ENCODE measurements at places on chromosomes 6 and 20.

DNA sequence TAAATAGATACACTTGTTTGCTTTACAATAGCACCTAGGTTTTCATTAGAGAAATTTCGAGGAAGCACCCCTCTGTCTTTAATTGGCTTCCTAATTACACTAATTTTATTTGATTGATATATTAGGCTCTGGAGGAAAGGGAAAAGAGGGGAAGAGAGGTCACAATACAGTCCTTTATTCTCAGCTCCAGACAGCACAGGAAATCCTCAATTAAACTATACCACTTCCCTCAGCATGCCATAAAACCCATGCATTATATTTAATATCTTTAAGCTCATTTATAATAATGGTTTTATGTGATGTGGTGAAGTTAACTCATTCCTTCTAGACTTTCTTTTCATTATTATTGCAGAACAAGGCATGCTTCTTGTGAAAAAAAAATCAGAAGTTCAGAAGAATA is 17.7 kb upstream of the PDE7B start:
- no peak overlapping the region for H3K4me3 ChIP-seq
- no peaks in the 10 kb centered on the region for H3K36me3 ChIP-seq
- H3K27me3 ChIP-seq, result no peaks in the 10 kb centered on the region
- H3K27ac ChIP-seq, result no peak overlapping the region
- no peak for DNase-seq
- no peaks in the 10 kb centered on the region for H3K4me1 ChIP-seq

GRCh38 chr6:97049253-97050011 is 124.9 kb downstream of the KLHL32 start:
- no peak for DNase-seq
- no peaks in the 10 kb centered on the region for H3K4me1 ChIP-seq
- H3K27ac ChIP-seq, result no peak overlapping the region
- H3K36me3 ChIP-seq, result no peaks in the 10 kb centered on the region

GRCh38 chr6:54072635-54073313 is 38.5 kb upstream of the MLIP start:
- no peaks in the 10 kb centered on the region for H3K36me3 ChIP-seq
- DNase-seq, result peak; percentile 18
- peak overlapping the region; percentile 46 for H3K27ac ChIP-seq
- H3K27me3 ChIP-seq, result no peaks in the 10 kb centered on the region
- H3K4me1 ChIP-seq, result peaks cover 78% of the 10 kb centered on the region

DNA sequence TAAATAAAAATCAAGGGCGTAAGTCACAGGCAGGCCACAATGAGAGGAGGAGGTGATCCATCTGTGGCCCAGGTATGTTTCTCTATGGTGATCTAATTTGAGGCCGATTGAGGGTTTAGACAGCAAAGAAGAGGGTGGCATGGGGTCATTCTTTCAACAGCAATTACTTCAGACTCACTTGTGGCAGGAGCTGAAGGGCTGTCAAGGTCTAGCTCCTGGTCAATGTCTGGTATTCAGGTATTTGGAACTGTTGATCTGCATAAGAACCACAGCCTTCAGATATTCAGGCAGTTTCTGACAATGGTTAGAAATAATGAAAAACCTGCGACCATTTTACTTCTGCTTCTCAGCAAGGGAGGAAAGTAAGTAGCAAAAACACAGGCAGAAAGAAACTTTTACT is 259.6 kb downstream of the FOXC1 start:
- no peak overlapping the region for H3K4me3 ChIP-seq
- H3K27me3 ChIP-seq, result peaks cover 46% of the 10 kb centered on the region
- no peak overlapping the region for H3K27ac ChIP-seq
- no peaks in the 10 kb centered on the region for H3K36me3 ChIP-seq

- H3K27me3 ChIP-seq, result no peaks in the 10 kb centered on the region
- no peak for DNase-seq
- no peak overlapping the region for H3K27ac ChIP-seq
- H3K4me1 ChIP-seq, result no peaks in the 10 kb centered on the region
Measured at GRCh38 chr6:153251326-153251725, 120.2 kb upstream of the RGS17 start.

- no peaks in the 10 kb centered on the region for H3K27me3 ChIP-seq
- peak overlapping the region; percentile 97 for H3K27ac ChIP-seq
- H3K4me1 ChIP-seq, result peaks cover 56% of the 10 kb centered on the region
- H3K36me3 ChIP-seq, result peaks cover 35% of the 10 kb centered on the region
Measured at GRCh38 chr6:157322792-157323254, 496 bp downstream of the TMEM242 start.

DNA sequence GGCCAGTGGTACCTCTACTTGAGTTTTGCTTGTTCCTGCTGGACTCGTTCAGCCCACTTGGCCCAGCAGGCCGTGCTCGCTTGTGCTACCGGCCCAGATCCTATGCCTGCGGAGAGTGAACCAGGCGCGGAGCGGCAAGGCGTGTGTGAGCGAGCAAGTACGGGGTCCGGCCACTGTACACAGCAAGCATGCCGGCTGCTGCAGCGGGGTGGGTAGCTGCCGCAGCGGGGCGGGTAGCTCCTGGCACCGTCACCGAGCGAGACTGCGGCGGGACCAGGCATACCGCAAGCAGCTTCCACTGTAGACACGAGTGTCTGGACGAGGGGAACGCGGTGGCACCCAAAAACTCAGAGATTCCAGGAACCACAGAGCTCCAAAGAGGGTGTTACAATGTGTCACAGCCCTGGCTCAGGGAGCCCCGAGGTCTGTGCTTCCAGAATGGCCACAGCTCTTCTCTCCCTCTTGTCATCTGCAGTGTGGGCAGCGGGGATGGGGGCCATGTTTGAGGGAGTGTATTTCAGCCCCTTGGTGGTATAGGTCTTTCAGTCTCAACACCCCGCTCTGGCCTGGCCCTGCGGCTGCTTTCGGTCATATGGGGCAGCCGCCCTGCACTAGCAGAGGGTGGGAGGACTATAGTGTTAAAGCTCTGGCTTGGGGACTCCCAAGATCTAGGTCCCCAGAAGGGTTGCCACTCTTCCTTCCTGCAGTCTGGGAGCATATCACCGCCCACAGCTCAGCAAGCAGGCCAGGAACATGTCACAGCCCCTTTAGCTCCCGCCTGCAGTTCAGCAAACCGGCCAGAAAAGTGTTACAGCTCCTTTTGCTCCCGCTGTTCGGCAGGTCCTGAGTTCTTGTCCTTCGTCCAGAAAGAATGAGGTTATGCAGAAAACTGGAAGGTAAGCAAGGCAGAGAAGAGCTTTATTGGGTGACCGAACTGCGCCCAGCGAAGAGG is 6.1 kb upstream of the RWDD1 start:
- no peak overlapping the region for H3K27ac ChIP-seq
- peak overlapping the region; percentile 55 for H3K4me3 ChIP-seq
- no peaks in the 10 kb centered on the region for H3K27me3 ChIP-seq

DNA sequence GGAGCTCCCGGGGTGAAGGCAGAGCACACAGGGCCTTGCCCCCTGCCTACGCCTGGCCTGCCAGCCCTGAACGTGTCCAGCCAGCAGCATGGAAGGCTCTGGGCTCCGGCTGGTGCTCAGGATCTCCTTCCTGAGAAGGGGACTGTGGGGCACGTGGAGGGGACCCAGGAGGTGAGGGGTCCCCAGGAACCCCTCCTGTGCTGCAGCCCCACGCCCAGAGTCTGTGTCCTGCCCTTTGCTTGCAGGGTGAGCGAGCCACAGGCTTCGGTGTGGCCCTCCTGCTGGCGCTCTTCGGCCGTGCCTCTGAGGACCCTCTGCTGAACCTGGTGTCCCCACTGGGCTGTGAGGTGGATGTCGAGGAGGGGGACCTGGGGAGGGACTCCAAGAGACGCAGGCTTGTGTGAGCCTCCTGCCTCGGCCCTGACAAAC is 22.3 kb downstream of the NPEPL1 start:
- no peak overlapping the region for H3K4me3 ChIP-seq
- peaks cover 1% of the 10 kb centered on the region for H3K27me3 ChIP-seq
- no peaks in the 10 kb centered on the region for H3K4me1 ChIP-seq
- no peaks in the 10 kb centered on the region for H3K36me3 ChIP-seq
- peak; percentile 6 for DNase-seq
- H3K27ac ChIP-seq, result no peak overlapping the region

DNA sequence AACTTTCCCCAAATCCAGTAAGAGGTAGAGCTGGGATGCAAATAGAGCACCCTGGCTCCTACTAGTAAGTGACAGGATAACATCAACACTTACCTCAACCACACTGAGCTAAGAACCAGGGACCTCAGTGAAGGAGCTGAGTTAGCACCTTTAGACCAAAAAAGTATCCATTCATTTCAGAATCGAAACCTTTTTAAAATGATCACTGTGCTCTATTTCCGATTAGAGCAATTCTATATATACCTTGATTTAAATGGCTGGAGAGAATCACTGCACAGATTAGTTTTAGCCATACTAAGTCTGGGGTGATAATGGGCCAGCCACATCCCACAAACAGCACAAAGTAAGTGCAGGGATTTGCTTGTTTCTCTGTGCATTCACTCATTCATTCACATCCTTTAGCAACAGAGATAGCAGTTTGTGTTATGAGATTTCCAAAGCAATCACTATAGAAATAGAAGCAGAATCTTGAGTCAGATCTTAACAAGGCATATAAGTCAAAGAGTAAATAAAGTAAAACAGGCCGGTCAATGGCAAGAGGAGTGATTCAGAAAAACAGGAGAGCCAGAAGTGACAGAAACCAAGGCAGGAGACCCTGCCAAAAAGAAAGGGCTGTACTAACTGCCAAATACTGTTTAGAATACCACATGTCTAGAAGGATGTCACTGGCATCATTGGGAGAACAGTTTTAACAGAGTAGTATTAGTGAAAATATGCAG is 136.3 kb downstream of the KIF13A start:
- no peaks in the 10 kb centered on the region for H3K27me3 ChIP-seq
- peaks cover 62% of the 10 kb centered on the region for H3K36me3 ChIP-seq
- no peak overlapping the region for H3K4me3 ChIP-seq
- no peak overlapping the region for H3K27ac ChIP-seq

GRCh38 chr6:137191670-137192069 is 18.2 kb upstream of the IL22RA2 start:
- no peak overlapping the region for H3K4me3 ChIP-seq
- no peak for DNase-seq
- H3K27ac ChIP-seq, result peak overlapping the region; percentile 66
- H3K27me3 ChIP-seq, result no peaks in the 10 kb centered on the region
- H3K36me3 ChIP-seq, result peaks cover under 1% of the 10 kb centered on the region

DNA sequence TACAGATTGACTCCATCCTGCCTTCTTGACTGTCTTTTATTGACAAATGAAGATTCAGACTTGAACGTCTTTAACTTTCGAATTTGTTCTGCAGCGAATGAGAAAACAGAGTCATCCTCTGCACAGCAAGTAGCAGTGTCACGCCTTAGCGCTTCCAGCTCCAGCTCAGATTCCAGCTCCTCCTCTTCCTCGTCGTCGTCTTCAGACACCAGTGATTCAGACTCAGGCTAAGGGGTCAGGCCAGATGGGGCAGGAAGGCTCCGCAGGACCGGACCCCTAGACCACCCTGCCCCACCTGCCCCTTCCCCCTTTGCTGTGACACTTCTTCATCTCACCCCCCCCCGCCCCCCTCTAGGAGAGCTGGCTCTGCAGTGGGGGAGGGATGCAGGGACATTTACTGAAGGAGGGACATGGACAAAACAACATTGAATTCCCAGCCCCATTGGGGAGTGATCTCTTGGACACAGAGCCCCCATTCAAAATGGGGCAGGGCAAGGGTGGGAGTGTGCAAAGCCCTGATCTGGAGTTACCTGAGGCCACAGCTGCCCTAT is 12.2 kb downstream of the BRD2 start:
- H3K27me3 ChIP-seq, result no peaks in the 10 kb centered on the region
- no peak overlapping the region for H3K4me3 ChIP-seq
- no peak overlapping the region for H3K27ac ChIP-seq
- DNase-seq, result no peak
- peaks cover 65% of the 10 kb centered on the region for H3K36me3 ChIP-seq

GRCh38 chr20:38392356-38392755 is 42.8 kb downstream of the SNHG17 start:
- DNase-seq, result no peak
- H3K4me3 ChIP-seq, result no peak overlapping the region
- no peaks in the 10 kb centered on the region for H3K36me3 ChIP-seq
- H3K27me3 ChIP-seq, result no peaks in the 10 kb centered on the region

DNA sequence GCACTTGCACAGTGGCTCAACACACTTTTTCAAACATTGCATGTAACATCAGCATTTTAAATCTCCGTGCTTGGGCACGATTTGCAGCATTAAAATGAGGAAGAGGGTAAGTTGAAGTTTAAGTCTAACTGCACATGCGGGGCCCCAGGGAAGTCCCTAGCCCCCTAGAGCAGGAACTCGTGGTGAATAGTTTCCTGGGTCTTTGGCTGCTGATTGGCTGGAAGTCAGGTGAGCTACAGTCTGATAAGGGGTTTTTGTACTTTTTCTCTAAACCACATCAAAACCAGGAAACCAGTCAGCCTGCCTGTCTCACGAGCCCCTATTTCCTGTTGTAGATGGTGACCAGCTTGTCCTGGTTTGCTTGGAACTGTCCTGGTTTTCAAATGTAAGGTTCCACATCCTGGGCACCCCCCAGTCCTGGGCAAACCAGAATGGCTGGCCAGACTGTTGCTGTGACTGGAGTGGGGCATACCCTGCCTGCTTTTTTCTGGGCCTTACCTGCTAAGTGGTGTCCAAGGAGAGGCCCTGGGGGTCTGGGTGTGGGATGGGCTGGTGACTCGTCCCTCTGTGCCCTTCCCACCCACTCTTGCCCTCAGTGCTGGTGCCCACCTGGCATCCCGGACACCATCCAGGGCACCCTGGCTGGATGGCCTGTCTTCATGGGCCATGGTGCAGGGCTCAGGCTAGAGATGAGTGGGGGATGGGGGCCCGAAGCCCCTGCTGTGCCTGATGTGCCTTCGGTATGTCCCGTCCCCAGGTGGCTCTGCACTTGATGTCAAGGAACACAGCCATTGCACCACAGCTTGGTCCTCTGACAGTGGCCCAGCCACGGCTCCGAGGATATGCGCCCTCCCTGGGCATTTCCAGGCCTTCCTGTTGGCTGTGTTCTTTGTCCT is 31.8 kb downstream of the SUN5 start:
- DNase-seq, result no peak
- H3K4me3 ChIP-seq, result no peak overlapping the region
- H3K36me3 ChIP-seq, result no peaks in the 10 kb centered on the region
- no peaks in the 10 kb centered on the region for H3K27me3 ChIP-seq
- H3K4me1 ChIP-seq, result peaks cover 25% of the 10 kb centered on the region

GRCh38 chr20:25078662-25079061 is 3.3 kb downstream of the VSX1 start:
- H3K27me3 ChIP-seq, result peaks cover 91% of the 10 kb centered on the region
- H3K27ac ChIP-seq, result no peak overlapping the region
- H3K4me1 ChIP-seq, result peaks cover 37% of the 10 kb centered on the region

GRCh38 chr6:41970436-41970846 is 28.8 kb upstream of the CCND3 start:
- no peaks in the 10 kb centered on the region for H3K27me3 ChIP-seq
- no peaks in the 10 kb centered on the region for H3K36me3 ChIP-seq
- no peak overlapping the region for H3K4me3 ChIP-seq
- no peak for DNase-seq
- H3K27ac ChIP-seq, result no peak overlapping the region
- peaks cover 29% of the 10 kb centered on the region for H3K4me1 ChIP-seq
